ENCODE measurements at places on chromosomes 4 and X.

- DNase-seq, result no peak
Measured at GRCh38 chrX:44903830-44904530, 31.0 kb downstream of the KDM6A start.

- DNase-seq, result no peak
Measured at GRCh38 chrX:10828640-10829039, 208.3 kb upstream of the MID1 start.

DNA sequence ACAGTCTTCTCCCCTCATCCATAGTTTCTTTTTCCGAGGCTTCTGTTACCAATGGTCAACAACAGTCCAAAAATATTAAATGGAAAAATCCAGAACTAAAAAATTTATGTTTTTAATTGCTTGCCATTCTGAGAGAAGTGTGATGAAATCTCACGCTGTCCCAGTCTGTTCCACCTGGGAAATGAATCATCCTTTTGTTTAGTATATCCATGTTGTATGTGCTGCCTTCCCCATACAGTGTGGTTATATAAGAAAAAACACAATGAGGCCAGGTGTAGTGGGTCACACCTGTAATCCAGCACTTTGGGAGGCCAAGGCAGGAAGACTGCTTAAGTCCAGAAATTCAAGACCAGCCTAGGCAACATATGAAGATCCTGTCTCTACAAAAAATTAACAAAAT is 161.6 kb downstream of the CHIC2 start:
- no peak for DNase-seq

GRCh38 chr4:25614807-25615206 is 40.8 kb upstream of the SLC34A2 start:
- DNase-seq, result no peak

- DNase-seq, result peak; percentile 73
Measured at GRCh38 chrX:6095469-6095868, 133.2 kb downstream of the NLGN4X start.

DNA sequence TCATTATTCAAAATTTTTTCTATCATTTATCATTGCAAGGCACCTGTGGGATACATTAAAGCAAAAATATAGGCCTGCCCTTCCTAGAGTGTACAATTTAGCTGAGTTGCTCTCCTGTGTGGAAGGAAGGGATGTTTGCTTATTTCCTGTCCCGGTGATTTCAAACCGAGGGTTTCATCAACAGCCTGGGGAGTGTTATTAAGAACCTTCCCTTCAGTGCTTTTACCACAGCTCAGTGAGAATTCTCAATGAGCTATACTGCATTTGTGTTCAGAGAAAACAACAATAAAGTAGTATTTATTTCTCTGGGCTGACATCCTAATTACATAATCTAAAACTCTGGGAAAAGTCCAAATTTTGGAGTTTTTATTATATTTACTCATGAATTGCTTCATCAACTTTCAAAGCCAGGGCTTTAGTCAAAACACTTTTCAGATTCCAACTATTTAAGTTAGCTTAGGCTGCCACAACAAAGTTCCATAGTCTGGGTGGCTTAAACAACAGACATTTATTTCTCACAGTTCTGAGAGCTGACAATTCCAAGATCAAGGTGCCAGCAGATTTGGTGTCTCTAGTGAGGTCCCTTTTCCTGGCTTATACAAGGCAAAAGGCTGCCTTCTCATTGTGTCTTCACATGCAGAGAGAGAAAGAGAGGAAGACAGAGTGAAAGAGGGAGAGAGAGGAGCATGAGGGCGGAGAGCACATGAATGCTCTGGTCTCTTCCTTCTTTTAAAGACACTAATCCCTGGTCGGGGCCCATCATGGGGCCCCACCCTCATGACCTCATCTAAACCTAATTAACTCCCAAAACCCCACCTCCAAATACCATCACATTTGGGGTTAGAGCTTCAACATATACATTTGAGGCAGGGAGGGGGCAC is 62.6 kb downstream of the MMRN1 start:
- DNase-seq, result peak; percentile 34

- DNase-seq, result no peak
Measured at GRCh38 chr4:181676546-181676945, 566.7 kb upstream of the TENM3 start.

DNA sequence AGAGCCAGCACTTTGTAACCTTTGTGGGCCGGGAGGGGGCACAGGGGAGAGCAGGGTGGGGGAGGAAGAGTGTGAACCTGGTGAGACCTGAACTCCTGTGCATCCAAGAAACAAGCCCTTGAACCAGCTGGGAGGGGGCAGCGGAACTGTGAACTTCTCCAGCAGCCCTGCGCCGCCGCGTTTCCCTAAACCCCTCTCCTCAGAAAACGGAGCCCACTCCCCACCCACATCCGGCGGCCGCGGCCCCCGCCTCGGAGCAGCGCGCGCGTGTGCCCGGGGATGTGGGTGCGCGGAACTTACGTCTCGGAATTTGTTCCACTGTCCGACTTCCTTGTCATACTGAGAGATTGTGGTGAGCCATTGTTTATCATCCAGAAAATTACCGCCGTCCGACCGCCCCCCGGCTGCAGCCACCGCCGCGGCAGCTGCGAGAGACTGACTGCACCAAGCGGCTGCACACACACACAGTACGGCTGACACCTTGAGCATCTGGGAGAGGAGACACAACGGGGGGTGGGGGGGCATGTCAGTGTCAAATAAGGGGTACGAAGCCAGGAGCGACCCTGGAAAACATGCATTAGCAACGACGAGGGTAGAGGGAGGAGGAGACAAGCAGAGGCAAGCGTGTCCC is 494 bp downstream of the SPOCK3 start:
- peak; percentile 41 for DNase-seq

DNA sequence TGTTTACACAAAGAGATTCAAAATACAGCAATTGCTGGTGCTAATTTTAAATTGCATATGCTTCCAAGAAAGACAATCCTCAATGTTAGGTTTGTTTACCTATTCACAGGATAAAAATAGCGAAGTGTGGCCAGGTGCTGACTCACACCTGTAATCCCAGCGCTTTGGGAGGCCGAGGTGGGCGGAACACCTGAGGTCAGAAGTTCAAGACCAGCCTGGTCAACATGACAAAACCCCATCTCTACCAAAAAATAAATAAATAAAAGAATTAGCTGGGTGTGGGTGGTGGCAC is 77.7 kb downstream of the OPHN1 start:
- no peak for DNase-seq

- no peak for DNase-seq
Measured at GRCh38 chr4:95590615-95591014, 41.8 kb upstream of the UNC5C start.

Data from GM23338 (cell line).